Endodermal cell (in vitro differentiated cells): ENCODE measurements at places on chromosomes 4 and X. TPM values are rescaled to one million over a fixed set of nuclear protein-coding genes. Genes with fewer than 3 reads are reported as not detected.

- DNase-seq, result no peak
Observed at GRCh38 chrX:24979081-24979480, 36.7 kb downstream of the ARX start.

Gene BMX
- not detected in 2 replicates for total RNA-seq

GRCh38 chrX:71619193-71619592, 882 bp upstream of the CXCR3 start:
- no peak for DNase-seq

- DNase-seq, result no peak
Observed at GRCh38 chr4:109969919-109970318, 57.2 kb downstream of the EGF start.

Gene CD40LG
- not detected in 2 replicates for total RNA-seq

Gene USP51
- 13.3 and 15.6 TPM in 2 replicates for total RNA-seq

- no peak for DNase-seq
Observed at GRCh38 chrX:150085881-150086280, 147.6 kb upstream of the EOLA2 start.

Gene PPBP
- total RNA-seq, result not detected in 3 replicates

GRCh38 chrX:137234651-137235402, 201.0 kb upstream of the GPR101 start:
- DNase-seq, result no peak

- no peak for DNase-seq
Observed at GRCh38 chr4:163622379-163623035, 128.0 kb downstream of the TMA16 start.

GRCh38 chr4:26033389-26033788, 119.4 kb downstream of the SMIM20 start:
- no peak for DNase-seq

Gene FATE1
- not detected in 3 replicates for total RNA-seq
